Activated CD8-positive, alpha-beta memory T cell treated with anti-CD3 and anti-CD28 coated beads for 1 hour (primary cell): ENCODE measurements at places on chromosomes 3 and 15.

DNA sequence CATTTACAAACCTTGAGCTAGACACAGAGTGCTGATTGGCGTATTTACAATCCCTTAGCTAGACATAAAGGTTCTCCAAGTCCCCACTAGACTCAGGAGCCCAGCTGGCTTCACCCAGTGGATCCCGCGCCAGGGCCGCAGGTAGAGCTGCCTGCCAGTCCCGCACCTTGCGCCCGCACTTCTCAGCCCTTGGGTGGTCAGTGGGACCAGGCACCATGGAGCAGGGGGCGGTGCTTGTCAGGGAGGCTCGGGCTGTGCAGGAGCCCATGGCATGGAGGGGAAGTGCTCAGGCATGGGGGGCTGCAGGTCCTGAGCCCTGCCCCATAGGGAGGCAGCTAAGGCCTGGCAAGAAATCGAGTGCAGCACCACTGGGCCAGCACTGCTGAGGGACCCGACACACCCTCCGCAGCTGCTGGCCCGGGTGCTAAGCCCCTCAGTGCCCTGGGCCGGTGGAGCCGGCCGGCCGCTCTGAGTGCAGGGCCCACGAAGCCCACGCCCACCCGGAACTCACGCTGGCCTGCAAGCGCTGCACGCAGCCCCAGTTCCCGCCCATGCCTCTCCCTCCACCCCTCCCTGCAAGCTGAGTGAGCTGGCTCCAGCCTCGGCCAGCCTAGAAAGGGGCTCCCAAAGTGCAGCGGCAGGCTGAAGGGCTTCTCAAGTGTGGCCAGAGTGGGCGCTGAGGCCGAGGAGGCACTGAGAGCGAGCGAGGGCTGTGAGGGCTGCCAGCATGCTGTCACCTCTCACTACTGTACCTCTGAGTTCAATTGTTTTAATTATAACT lies 1213.9 kb downstream of the OTOL1 start:
- no peak for DNase-seq

- no peak for DNase-seq
These were observed 38.2 kb downstream of the RASA2 start for GRCh38 chr3:141524988-141525387.

DNA sequence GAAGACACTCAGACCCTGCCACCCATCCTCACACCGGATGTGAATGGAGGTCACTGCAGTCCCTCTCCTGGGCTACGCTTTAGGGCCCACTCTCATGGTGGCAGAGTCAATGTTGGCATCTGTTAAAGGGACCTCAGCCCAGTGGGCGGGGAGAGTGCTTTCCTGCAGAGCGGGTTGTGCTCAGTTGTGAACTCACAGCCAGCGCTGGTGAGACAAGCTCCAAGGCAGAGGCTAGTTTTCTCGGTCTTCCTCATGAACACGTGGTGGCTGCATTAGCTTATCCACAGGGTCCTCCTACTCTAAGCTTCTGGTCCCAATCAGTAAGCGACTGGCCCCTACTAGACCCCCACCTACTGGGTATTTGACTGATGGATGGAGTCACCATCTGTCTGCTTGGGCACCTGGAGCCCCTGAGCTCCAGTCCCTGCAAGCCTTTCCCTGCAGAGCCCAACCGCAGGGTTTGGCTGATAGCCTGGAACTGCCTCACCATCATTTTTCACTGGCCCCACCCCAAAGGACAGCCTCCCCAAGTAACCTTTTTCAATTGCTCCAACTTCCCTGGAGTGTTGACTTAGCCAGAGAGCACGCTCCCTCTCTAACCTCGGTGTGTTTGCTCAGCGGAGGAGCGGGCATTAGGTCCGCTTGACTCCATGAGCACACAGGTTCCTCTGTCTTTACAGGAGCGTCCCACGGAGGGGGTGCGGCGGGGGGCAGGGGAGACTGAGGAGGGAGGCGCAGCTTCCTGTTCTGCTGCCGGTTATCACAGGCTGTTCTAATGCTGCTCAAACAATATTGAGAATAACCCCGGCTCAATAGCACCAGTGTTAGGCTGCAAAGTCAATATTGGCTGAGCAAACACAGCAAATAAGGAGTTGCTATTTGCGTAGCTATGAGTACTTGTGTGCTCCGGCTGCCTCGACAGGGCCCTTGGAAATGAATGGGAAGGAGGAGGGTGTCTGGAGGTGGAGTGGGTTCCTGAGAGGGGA lies 141.7 kb downstream of the RPLP1 start:
- no peak for DNase-seq

DNA sequence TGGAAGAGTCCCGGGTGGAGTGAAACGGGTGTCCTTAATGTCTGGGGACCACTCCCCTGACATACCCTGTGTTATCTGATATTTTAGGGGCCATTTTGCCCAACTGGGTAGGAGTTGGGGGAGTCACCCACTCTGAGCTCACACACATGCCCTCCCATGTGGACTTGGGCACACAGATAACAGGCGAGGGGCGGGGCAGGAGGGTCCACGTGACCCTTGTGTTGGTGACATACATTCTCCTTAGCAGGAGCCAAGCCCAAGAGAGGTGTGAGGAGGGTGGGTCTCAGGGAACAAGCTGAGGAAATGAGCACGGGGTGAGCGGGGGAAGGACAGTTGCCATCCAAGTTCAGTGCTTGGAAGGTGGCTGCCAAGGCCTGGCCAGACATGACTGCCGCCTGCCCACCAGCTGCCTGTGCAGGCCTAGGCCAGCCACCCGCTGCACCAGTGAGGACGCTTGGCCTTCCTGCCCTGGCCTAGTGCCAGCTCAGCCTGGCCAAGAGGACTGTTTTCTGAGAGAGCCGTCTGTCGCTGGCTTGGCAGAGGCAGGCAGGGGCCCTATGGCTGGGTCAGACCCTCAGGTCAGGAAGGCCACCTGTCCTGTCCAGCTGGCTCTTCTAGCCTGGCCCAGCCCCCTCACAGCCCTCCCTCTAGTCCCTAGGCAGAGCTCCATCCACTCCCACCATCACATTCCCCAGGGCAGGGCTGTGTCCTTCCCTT lies 31.3 kb upstream of the TMEM115 start:
- no peak for DNase-seq

GRCh38 chr3:183163563-183163962 lies 1.0 kb upstream of the LAMP3 start:
- no peak for DNase-seq
